Esophagus squamous epithelium (tissue), 5 donors: ENCODE measurements at places on chromosomes 5 and 9.

GRCh38 chr5:174692982-174693422 is 31.4 kb upstream of the MSX2 start:
- DNase-seq, result no peak

GRCh38 chr5:77743181-77743580 is 33.0 kb downstream of the TBCA start:
- no peak for DNase-seq

- no peak for DNase-seq
Observed at GRCh38 chr5:135269199-135269598, 129.8 kb downstream of the MACROH2A1 start.

DNA sequence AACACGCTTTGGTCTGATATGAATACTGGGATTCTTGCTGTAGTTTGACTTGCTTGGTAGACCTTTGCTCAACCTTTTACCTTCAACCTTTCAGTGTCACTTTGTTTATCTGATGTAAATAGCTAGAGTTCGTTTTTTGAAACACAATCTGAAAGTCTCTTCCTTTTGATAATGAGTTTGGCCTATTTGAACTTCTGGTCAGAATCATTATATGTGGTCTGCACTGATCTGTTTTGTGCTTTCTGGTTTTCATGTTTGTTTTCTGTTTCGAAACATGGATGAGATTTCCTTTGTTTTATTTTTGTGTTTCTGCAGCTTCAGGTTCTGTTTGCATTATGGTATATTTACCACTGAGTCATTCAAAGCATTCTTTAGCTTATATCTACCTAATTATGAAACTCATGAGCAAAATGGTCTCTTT is 217.5 kb downstream of the GABBR2 start:
- DNase-seq, result no peak

GRCh38 chr5:36600917-36601527 is 5.4 kb upstream of the SLC1A3 start:
- no peak for DNase-seq

DNA sequence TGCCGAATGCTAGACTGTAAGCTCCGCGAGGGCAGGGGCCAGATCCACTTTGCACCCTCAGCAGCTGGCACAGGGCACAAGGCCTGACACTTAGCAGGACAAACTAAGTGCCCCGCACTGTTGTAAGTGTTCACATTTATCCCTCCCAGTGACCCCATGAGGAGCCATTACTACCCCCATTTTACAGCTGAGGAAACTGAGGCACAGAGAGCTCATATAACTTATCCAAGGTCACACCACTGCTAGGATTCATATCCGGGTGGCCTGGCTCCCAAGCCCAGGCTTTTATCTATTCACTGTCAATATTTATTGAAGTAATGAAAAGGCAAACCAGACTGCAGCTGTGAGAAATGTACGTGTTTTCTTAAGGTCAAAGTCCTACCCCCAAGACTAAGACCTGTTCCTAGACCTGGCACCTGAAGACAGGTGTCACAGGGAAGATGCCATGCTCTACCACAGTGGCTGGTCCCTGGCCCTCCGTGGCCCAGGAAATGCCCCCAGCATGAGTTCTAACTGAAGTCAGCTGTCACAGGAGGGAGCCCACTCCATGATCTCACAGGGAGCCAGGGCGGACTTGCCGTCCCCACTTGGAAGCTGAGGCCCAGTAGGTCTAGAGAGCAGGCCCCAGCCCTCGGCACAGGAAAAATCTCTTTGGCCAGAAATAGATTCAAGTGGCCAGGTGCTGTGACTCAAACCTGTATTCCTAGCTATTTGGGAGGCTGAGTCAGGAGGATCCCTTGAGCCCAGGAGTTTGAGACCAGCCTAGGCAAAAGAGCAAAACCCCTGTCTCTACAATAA is 74.7 kb upstream of the IL17B start:
- no peak for DNase-seq

- no peak for DNase-seq
Observed at GRCh38 chr5:124210111-124210910, 536.1 kb downstream of the ZNF608 start.

GRCh38 chr9:82101475-82101874 is 112.9 kb downstream of the SPATA31D1 start:
- no peak for DNase-seq

GRCh38 chr9:107087222-107087621 is 195.9 kb upstream of the RAD23B start:
- DNase-seq, result no peak

GRCh38 chr5:125357660-125358059 is 611.2 kb upstream of the ZNF608 start:
- DNase-seq, result no peak

DNA sequence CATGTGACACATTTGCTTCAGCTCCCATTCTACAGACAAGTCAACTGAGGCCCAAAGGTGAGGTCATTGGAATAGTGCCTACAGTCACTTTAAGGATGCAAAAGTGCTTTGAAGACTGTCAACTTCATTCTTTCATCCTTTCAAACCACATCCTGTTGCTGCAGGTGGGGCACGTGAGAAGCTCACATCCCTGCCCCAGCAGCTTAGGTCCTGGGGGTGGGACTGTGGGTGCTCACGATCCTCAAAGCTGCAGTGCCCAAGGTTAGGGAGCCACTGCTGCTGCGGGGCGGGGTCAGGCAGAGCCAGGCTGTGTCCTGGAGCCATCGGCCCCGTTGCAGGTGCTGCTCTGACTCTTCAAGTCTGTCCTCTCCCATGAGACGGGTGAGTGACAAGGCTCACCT is 57.9 kb upstream of the IER5L start:
- DNase-seq, result no peak

- no peak for DNase-seq
Observed at GRCh38 chr9:91495450-91495849, 71.8 kb upstream of the NFIL3 start.

GRCh38 chr9:70475211-70475610 is 60.8 kb upstream of the KLF9 start:
- DNase-seq, result no peak

GRCh38 chr9:86645303-86645702 is 291.1 kb upstream of the TUT7 start:
- no peak for DNase-seq

GRCh38 chr9:121557581-121558447 is 58.2 kb upstream of the GGTA1 start:
- DNase-seq, result no peak

- DNase-seq, result no peak
Observed at GRCh38 chr9:80097476-80097875, 525.7 kb downstream of the TLE4 start.

DNA sequence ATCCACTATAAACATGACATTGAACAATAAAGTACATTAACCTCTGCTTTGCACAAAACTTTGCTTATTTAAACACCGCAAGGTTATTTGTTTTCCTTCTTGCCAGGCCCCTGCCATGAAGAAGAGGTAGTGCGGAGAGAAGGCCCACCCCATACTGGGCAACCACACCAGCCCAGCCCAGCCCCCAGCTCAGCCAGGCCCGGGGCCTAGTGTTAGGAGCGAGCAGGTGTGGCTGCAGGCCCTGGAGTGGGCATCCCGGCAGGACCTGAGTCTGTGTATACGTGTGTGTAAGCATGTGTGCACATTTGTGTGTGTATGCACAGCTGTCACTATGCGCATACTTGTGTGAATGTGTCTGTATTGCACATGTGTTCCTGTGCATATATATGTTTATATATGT is 90.4 kb upstream of the MVB12B start:
- no peak for DNase-seq

DNA sequence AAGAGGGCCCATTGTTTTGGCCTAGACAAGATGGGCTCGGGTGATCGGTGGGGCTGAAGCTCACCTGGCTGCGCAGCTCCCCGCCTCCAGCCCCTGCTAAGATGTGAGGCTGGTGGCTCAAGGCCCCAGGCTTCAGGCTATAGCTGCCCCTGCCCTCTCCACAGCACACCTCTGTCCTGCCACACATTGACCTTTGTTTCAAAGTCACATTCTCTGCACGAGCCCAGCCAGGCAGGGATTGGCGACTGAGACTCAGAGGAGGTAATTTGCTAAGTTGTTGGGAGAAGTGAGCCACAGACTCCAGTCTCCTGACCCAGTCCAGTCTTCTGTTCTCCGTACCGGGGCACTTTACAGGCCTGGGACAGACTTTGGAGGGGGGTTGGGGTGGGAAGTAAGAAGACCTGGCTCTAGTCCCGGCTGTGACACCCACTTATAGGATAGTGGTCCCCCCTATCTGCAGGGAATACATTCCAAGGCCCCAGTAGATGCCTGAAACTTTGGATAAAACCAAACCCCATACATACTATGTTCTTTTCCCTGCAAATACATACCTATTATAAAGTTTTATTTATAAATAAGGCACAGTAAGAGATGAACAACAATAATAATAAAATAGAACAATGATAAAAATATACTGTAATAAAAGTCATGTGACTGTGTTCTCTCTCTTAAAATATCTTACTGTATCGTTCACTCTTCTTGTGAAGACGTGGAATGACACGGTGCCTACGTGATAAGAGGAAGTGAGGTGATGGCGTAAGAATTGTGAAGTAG is 13.3 kb downstream of the PDGFRB start:
- no peak for DNase-seq

- DNase-seq, result no peak
Observed at GRCh38 chr5:15774632-15775031, 274.7 kb downstream of the FBXL7 start.

DNA sequence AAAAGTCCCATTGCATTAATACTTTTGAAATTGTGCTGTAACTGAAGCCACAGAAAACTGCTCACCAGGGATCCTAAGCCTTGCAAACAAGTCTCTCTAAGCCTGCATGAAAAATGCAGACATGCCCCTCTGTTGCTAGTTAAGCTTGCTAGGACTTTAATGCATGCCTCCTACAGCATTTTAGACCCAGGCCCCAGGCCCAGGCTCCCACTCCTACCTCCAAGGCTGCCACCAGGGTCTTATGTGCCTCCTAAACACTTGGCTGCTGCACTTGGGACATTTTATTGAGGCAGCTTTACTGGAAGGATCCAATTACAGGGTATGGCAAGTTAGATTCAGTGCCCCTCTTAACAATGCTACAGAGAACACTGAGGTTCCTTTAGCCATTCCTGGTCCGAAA is 467.3 kb upstream of the CLINT1 start:
- DNase-seq, result no peak

- DNase-seq, result no peak
Observed at GRCh38 chr5:20241351-20241750, 253.4 kb upstream of the CDH18 start.

- no peak for DNase-seq
Observed at GRCh38 chr5:52983731-52984636, 5.2 kb upstream of the ITGA2 start.

DNA sequence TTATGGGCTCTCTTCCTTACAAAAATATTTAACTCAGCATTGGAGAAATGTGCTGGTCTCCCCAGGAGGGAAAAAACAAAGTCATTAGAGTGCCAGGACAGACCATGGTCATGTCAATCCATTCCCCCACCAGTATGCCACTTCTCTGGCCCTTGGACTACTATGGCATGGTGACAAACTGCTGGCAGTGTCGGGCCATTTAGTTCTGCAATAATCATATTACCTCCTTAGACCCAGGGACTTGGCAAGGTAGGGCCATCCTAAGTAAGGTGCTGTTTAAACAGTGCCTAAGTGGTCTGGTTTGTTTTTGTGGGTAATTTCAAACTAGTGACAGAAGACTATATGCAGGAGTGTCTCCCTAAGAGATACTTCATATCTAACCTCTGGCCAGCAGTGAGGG is 177.8 kb upstream of the STK32A start:
- DNase-seq, result no peak

GRCh38 chr5:138635265-138635664 is 60.1 kb upstream of the HSPA9 start:
- no peak for DNase-seq

GRCh38 chr5:180179442-180180420 is 29.3 kb downstream of the RASGEF1C start:
- no peak for DNase-seq

- DNase-seq, result no peak
Observed at GRCh38 chr9:14908295-14909180, 1.7 kb downstream of the FREM1 start.

- DNase-seq, result no peak
Observed at GRCh38 chr9:17744786-17745185, 165.9 kb downstream of the SH3GL2 start.

DNA sequence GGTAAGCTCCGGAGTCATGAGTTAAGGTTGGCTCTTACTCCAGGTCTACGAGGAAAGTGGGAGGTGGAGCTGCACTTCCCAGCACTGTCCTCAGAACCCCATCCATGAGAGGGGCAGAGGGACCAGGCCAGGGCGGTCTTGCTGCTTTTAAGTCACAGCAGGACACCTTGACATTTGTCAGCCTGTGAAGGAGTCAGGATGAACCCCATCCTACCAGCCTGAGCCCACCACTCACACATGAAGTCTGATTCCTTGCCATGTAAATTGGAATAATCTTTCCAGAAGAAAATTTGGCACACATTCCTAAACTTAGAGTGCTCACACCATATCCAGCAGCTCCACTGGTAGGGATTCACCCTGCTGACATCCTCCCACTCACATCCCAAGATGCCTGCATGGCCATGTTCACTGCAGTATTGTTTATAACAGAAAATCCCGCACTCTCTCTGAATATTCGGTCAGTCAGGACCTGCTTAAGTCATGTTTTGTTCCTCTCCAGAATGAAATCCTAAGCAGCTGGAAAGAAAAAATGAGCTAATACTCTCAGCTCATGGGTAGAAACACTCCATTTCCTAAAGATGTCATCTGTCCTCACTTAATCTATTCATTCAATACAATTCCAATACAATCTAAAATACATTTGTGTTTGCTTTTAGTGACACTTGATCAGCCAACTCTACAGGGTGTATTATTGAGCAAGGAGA is 79.3 kb upstream of the COL5A1 start:
- no peak for DNase-seq

GRCh38 chr9:92707530-92707929 is 37.6 kb upstream of the IPPK start:
- DNase-seq, result no peak

GRCh38 chr5:27769748-27770402 is 731.5 kb upstream of the CDH9 start:
- no peak for DNase-seq

GRCh38 chr5:33675958-33676464 is 215.8 kb downstream of the ADAMTS12 start:
- DNase-seq, result no peak

- no peak for DNase-seq
Observed at GRCh38 chr9:3200331-3200774, 325.4 kb downstream of the RFX3 start.
